ENCODE measurements at places on chromosomes 6 and 20. TPM values are rescaled to one million over a fixed set of nuclear protein-coding genes. Genes with fewer than 3 reads are reported as not detected.

DNA sequence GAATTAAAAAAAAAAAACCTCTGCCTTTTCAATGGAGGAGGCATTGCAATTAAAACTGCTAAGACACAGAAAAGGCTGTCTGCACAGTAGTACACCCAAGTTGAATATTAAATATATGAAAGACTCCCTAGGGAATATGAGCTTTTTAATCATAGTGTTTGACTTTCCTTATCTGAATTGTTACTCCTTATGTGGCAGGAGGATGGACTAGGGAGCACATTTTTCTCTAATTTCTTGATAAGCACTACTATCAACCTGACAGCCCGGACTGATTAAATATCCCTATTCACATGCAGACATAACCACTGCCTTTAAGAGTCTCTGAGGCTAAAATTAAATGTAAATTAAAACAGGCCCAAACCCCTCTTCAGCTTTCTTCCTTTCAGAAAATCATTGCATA lies 428.6 kb upstream of the GJE1 start:
- DNase-seq: no peak

- peak; percentile 77 for DNase-seq
These were observed 44.1 kb downstream of the NEDD9 start for GRCh38 chr6:11188161-11188915.

GRCh38 chr6:11653028-11653583 lies 115.6 kb downstream of the TMEM170B start:
- peak; percentile 55 for DNase-seq

Gene NKX2-4
- not detected for total RNA-seq

DNA sequence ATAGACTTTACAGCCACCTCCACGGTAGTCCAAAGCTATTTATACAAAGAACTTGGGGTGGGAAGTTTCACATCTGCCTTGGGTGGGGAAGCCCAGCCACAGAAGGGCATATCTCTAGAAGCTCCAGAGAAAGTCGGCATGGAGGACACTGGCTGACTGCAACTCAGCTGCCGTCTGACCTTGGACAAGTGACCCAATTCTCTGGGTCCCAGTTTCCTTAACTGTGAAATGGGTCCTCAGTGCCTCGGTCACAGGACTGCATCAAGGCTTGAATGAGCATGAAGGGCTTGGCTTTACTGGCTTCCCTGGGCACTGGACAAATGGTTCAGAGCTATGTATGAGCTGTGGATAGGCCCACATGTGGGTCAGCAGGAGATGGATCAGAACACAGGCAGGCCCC lies 58.6 kb downstream of the NOL4L start:
- no peak for DNase-seq

DNA sequence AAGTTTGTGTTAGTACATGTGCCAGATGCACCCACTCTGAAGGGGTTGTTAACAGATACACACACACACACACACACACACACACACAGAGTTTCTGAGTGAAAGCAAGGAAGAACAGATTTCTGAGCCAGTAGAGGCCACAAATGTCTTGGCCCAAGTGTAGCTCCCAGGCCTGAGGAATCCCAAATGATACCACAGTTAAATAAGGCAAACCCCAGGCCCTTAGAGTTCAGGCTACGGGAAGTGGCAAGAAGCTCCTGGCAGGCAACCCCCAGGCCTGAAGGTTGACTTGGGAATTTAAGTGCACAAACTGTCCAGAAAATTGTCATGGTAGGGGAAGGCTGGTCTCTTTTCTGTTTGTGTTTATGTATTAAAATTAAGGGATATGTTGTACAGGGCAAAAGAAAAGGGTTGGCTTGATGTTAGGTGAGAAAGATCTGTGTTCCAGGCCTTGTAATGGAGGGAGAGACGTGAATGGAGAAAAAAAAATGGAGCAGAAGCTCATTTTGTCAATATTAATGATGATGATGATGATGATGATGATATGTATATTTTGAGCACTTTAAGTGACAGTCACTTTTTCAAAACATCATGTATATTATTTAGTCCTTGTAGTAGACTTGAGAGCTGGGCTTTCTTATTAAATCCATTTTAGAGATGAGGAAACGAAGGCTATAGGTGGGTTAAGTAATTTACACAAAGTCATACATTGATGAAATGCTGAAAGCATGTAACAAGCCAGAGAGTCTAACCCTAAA lies 317.0 kb upstream of the JAG1 start:
- DNase-seq: no peak

DNA sequence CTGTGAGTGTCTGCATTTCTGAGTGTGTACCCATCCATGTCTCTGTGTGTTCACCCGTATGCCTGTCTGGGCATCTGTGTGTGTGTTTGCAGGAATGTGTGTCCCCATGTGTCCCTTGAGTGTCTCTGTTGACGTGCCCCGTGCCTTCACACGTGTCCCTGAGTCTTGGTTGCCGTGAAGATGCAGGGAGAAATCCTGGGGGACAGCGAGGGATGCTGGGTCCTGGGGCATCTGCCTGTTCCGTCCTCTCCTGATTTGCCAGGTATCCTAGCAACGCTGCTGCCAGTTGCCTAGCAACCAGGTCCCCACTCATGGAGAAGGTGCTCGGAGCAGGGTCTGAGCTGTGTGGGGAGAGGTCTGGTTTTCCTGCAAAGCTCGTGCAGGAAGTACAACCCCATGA lies 6.0 kb upstream of the LKAAEAR1 start:
- DNase-seq: no peak

DNA sequence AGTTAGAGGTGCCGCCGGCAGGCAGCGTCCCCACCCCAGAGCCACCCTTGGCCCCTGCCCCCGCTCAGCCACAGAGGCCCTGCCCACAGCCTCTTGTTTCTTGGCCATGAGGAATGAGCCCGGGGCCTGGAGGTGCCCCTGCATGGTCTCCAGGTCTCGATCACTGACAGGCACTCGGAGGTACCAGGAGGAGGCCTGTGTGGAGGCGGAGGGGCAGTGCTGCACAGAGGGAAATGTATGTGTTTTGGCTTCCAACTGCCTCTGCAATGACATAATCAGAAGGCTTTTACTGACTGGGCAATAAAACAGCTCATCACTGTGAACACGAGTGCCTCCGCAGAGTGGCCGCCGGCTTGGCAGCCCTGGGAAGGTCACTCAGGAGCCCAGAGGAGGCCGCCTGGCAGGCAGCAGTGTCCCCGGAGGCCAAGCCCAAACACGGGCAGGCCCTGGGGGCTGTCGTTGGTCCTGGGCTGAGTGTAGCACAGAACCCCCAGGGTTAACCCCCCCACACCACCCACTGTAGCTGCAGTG lies 61.1 kb upstream of the GATA5 start:
- no peak for DNase-seq

Gene RUNX2
- 2.7 TPM for total RNA-seq

DNA sequence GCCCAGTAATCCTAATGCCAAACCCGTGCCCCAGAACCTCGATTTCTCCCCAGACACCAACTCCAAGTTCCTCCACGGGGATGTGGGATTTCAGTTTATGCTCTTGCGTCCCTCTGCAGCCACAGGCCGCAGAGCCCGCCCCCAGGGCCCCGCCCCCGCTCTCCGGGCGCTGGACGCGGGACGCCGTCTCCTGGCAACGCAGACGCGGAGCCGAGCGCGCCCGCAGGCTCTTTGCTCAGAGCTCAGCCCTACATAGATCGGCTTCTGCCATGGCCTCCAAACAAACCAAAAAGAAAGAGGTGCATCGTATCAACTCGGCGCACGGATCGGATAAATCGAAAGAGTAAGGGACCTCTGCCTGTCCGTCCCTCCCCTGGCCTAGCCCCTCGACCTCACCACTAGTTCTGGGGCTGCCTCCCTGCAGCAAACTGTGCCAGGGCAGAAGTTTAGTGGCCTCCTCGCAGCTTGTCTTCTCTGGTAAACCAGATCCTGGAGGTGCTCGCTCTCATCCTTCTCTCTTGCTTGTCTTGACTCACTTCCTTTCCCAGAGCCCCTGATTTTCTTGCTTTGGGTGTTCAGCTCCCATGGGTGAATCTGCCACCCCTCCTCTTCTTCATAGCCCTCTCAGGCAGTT lies at the start of gene ADGB:
TSS of gene ADGB (plus strand) at position 201 of the 634 bp plus-strand sequence. CDS start at position 270, 69 bp downstream.
- no peak for DNase-seq

DNA sequence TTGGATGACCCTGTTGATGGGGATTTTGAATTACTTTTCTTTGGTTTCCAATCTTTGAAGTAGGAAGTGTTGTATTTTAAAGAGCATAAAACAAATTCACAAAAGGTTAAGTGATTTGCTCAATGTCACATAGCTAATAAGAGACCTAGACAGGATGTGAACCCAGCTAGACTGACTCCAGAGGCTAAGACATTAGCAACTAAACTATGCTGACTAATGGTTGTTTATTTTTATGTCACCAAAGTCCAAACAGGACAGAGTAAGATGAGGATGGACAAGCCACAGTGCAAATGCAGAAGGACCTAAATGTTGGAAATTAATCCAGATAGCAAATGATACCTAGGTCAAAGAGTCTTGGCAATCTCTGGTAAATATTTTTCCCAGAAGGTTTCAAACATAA lies 38.0 kb downstream of the OGFRL1 start:
- DNase-seq: no peak

DNA sequence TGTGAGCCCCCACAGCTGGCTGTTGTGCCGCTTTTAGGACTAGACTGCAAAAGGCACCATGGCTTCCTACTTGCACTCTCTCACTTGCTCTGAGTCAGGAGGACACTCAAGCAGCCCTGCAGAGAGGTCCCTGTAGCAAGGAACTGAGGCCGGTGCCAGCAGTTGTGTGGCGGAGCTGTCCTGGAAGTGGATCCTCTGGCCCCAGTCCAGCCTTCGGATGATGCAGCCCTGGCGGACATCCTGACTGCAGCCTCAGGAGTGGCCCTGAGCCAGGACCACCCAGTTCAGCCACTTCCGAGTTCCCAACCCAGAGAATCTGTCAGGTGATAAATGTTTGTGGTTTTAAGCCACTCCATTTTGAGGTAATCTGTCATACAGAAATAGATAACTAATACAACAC lies 17.5 kb downstream of the CTCFL start:
- no peak for DNase-seq

Measured in Caki2 (cell line).